Gastroesophageal sphincter (tissue), 4 donors: ENCODE measurements at places on chromosomes 7 and 10. TPM values are rescaled to one million over a fixed set of nuclear protein-coding genes. Genes with fewer than 3 reads are reported as not detected.

ZMYND11 gene
- total RNA-seq, result 161 TPM

FAM237B gene
- not detected for total RNA-seq

IRF5 gene
- total RNA-seq, result 10.1 TPM

OGDHL gene
- total RNA-seq, result 1.8 TPM

CTBP2 gene
- 83.6 TPM for total RNA-seq

SEMA3D gene
- 11.2 TPM for total RNA-seq

POM121C gene
- 21.1 TPM for total RNA-seq

ABCB1 gene
- 18.4 TPM for total RNA-seq

STK17A gene
- total RNA-seq, result 14.6 TPM

GIMAP7 gene
- total RNA-seq, result 16.2 TPM

CFAP46 gene
- 0.27 TPM for total RNA-seq

DNA sequence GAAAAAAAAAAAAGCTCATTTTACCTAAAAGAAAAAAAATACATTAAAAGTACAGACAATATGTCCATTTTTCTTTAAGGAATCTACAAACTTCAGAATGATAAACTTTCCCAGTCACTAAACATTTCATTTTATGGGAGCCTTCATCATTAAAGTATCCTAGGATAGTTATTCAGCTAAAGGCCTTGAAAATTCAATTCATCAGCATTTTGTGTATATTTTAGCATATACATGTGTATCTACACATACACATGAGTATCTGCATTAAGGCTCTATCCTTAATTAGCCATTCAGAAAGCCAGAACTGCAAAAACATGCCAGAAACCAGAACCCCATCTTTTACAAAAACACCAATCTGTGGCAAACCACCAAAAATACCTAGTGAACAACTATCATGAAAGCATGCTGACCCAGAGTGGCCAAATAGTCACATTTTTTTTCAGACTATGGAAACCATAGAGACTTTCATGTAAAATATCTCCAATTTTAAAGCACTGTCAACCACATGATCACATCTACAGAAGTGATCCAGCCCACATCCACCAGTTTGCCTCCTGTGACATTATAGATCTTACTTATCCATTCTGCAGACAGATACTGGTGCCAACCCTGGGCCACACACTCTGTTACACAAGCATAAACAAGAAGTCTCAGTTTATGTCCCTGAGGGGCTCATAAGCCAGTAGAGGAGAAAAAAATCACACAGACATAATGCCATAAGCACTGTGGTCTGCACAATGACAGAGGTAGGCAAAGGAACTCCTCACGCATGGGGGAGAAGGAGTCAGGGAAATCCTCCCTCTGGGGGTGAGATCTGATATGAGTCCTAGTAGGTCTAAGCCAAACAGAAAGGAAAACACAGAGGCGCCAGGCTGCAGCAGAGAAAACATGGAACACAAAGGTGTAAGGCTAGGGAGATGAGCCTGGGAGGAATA, 79.2 kb downstream of the SRPK2 start:
- no peak for ATAC-seq

GRCh38 chr10:78844960-78845607, 223.7 kb upstream of the ZMIZ1 start:
- no peak for ATAC-seq

- ATAC-seq, result no peak
Measured at GRCh38 chr10:69988094-69988493, 64.6 kb upstream of the MACROH2A2 start.

- ATAC-seq, result no peak
Measured at GRCh38 chr10:72889391-72889831, 4.1 kb upstream of the OIT3 start.

DNA sequence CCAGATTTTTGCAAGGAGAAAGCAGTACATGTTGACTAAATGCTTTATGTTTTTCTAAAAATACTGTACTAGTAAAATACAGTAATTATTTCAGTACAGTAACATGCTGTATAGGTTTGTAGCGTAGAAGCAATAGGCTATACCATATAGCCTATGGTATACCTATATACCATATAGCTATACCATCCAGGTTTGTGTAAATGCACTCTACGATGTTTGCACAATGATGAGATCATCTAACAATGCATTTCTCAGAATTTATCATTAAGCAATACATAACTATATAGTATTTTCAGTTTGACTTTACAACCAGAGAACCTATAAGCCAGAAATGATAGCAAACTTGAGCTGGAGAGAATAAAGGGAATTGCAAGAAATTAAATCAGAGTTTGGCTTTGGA, 109.7 kb upstream of the DNAJB12 start:
- no peak for ATAC-seq

- ATAC-seq, result peak; percentile 20
Measured at GRCh38 chr7:128454808-128455542, 703 bp upstream of the HILPDA start.

DNA sequence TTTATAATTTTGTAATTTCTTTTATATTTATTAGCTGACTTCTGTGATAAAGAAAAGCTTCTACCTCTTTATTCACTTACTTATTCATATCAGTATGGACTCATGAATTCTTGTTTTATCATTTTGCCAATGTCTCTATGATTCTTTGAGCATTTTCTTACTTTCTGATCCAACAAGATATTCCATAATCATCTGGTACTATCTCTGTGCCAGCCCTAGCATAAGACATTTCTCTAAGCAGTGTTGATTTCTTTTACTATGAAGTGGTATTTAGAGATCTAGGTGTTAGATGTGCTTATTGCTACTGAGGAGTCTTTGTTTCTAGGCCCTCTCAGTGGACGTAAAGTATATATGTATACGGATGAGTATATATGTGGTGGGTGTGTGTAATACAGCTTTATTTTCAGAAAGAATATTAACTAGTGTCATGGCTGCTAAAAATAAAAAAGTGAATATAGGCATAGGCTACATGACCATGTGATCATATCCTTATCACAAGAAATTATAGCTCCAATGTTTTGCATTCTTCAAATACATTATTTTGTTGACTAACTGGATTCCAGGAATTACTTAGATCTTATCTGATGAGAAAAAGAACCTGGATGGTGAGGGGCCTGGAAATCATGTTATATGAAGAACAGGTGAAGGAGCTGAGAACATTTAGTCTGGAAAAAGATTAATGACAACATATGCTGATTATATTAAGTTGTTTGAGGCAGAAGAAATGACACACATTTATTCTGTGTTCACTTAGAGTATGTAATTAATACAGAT, 13.1 kb downstream of the PHTF2 start:
- ATAC-seq, result no peak

DNA sequence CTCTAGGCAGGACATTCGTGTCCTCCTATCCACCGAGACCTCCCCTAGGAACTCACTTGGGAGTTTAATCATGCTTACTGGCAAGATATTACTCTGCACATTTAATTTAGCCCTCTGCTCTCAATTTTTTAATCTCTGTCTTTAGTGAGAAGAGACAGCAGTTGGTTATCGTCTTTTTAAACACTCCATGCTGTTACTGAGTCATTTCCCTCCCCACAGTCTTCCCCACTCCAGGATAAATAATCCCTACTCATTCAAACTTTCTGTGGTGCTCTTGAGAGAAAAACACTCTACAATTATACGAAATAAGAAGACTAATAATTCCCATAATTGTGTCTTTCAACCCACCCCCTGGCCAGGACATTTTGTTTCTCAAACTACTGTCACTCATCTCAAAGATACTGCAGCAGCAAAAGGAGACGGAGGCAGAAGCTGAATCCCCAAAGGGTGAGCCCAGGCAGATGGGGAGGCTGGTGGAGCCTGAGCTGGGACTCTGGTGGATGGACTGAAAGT, 84.2 kb downstream of the ANK3 start:
- ATAC-seq, result no peak

DNA sequence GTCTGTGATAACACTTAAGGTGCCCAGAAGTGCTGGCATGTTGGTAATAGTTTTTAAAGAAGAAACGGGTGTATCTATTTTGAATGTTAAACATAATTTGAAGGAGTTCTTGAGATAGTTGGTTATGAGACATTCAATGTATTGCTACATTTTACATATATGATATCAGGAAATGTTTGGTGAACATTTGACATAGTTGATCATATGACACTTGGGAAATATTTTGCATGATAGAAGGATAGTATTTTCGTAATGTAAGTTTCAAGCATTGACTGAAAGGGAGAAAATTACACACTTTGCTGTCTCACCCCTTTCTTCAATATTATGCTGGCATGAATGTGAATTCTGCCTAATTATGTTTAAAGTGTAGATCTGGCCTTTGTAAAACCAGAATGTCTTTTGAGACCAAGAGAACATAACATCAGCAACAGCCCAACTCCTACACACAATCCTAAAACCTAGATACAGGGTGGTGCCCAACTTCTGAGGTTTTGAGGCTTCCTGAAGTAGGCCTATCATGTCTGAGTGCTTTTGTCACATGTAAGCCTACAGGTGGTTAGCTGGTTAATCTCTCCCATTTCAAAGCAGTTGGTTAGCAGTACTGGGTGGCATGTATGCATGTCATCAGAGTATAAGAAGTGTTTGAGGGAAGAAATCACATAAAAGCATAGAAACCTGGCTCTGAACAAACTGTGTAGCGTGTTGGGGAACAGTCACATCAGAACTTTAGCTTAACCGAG, 2.1 kb downstream of the ADD3 start:
- no peak for ATAC-seq

GRCh38 chr10:12592967-12593366, 243.6 kb downstream of the CAMK1D start:
- ATAC-seq, result no peak

DNA sequence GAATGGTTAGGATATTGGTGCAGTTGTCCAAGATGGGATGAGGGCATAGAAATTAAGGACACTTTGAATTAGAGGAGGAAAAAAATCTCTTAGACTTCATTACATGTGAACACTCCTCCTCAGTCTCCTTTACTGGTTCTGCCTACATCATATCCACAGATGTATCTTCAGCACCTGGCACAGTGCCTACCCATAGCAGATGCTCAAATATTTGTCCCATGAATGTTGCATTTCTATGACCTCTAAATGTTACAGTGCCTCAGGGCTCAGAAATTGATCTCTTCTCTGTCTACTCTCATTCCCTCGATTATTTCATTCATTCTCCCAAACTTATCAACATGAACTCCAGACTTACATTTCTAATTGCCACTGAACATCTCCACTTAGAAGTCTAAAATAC, 17.1 kb downstream of the CNNM1 start:
- no peak for ATAC-seq

- no peak for ATAC-seq
Measured at GRCh38 chr10:84397735-84398144, 69.4 kb downstream of the CCSER2 start.

DNA sequence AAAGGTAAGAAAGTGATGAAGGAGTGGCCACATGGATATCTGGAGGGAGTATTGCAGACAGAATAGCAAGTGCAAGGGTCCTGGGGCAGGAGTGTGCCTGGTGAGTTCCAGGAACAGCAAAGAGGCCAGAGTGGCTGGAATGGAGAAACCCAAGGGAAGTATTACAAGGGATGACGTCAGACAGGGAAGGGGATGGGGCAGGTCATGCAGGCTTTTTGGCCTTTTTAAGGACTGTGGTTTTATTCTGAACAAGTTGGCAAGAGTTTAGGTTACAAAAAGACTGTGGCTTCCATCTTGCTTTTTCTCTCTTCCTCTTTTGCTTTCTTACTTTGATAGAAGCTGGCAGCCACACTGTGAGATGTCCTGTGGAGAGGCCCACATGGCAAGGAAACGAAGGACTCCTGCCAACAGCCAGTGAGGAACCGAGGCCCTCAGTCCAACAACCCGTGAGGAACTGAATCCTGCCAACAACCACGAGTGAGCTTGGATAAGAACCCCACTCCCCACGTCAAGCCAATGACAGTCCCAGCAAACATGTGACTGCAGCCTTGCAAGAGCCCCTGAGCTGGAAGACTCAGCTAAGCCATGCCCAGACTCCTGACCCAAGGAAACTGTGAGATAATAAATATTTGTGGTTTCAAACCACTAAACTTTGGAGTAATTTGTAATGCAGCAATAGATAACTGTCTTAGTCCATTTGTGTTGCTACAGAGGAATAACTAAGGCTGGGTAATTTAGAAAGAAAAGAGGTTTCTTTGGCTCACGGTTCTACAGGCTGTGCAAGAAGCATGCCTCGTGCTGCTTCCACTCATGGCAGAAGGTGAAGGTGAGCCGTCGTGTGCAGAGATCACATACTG, 19.8 kb upstream of the KDM7A start:
- peak; percentile 83 for ATAC-seq

GRCh38 chr10:24382979-24383663, 174.2 kb downstream of the KIAA1217 start:
- peak; percentile 3 for ATAC-seq

GRCh38 chr7:40311307-40311706, 176.5 kb downstream of the SUGCT start:
- no peak for ATAC-seq

DNA sequence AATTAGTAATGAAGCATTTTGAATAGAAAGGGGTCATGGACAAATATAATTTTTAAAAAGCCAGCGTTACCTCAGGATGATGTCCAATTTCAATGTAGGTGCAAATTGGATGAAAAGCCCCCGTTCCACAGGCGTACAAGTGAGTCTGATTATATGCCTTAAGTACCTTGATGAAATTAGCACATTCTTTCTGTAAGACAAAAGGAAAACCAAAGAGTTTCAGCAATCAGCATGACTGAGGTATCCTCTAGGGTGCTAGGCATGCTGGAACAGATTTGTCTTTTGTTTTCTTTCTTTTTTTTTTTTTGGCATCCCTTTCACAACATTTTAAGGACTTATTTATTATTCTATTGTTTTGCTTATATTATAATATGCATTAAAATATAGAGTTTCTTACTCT, 84.2 kb downstream of the SEMA3A start:
- no peak for ATAC-seq

DNA sequence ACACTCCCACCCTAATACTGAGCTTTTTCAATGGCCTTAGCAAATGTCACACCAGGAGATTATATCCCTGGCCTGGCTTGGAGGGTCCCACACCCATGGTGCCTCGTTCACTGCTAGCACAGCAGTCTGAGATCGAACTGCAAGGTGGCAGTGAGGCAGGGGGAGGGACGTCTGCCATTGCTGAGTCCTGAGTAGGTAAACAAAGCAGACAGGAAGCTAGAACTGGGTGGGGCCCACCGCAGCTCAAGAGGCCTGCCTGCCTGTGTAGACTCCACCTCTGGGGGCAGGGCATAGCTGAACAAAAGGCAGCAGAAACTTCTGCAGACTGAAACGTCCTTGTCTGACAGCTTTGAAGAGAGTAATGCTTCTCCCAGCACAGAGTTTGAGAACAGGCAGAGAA, 338.9 kb upstream of the MBL2 start:
- no peak for ATAC-seq

DNA sequence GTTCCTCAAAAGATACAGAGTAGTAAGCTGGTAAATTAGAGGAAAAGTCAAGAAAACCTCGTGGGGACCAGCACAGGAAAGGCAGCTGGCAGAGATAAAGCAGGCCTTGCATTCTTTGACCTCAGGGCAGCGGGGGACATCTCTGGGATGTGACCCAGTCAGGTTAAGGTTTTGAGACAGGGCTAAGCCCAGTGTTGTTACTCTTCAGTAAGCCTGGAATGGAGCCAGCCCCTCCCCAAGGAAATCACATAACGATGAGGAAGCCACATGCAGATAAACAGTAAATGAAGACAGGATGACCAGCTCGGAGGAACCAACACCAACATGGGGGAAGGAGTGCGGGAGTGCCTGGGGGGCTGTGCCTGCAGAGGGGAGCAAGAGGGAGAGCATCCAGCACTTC, 99.6 kb downstream of the JAZF1 start:
- no peak for ATAC-seq

GRCh38 chr10:110279407-110279986, 25.2 kb downstream of the SMNDC1 start:
- ATAC-seq, result peak; percentile 59

- no peak for ATAC-seq
Measured at GRCh38 chr10:97075961-97076525, 109.7 kb downstream of the SLIT1 start.

GRCh38 chr10:30751678-30752331, 122.3 kb upstream of the LYZL2 start:
- peak; percentile 65 for ATAC-seq
